ENCODE measurements at places on chromosomes 3 and 15.

DNA sequence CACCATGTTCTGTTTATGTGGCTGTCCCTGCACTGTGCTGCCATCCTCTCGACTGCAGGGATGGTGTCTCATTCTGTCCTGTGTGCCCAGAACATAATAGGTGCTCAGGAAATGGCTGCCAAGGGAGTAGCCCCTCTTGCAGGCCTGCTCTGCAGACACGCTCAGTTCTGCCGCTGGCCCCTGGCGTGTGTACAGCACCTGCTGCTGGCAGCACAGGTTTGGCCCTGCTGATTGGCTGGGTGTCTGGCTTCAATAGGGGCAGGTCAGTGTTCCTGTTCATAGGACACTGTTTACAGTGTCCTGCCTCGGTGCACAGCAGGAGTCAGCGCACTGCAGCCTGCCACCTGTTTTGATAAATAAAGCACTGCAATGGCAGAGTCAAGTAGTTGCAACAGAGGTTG is 146.9 kb downstream of the DNAJB8 start:
- DNase-seq, result peak; percentile 25

- DNase-seq, result no peak
Measured at GRCh38 chr15:31217566-31218270, 108.9 kb upstream of the KLF13 start.

- no peak for DNase-seq
Measured at GRCh38 chr3:183629546-183630301, 5.7 kb upstream of the KLHL24 start.

DNA sequence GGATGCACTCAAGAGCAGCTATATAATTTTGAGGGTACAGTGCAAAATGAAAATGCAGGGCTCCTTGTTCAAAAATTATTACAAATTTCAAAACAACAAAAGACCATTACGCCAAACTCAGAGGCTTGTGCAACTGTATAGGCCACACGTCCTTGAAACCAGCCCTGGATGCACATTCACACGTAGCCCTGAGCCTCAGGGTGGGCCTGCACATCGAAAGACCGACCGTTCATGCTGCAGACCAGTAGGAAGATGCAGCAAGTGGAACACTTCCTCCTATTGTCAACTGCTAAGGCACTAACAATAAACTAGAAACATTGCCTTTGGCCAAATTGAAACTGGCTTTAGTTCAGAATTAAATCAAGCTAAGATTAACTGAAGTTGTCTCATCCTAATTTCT is 174.7 kb downstream of the SHOX2 start:
- no peak for DNase-seq

DNA sequence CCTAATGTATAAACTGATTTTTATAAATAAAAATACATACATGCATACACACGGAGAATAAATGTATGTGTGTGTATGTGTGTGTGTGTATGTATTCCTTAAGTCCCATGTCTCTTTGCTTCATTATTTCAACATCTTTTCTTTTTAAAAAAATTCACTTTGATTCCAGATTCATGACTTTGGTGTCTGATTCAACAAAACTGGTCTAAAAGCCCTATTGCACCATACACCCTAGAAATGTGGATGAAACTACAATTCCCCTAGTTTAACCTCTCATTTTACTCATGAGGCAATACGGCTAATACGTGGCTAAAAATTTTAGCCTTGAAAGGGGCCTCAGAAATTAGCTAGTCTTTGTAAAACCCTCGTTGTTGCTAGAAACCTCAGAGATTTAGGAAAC is 228.1 kb downstream of the ADAMTS9 start:
- DNase-seq, result no peak

GRCh38 chr3:42719002-42719401 is 16.4 kb upstream of the HHATL start:
- DNase-seq, result no peak

DNA sequence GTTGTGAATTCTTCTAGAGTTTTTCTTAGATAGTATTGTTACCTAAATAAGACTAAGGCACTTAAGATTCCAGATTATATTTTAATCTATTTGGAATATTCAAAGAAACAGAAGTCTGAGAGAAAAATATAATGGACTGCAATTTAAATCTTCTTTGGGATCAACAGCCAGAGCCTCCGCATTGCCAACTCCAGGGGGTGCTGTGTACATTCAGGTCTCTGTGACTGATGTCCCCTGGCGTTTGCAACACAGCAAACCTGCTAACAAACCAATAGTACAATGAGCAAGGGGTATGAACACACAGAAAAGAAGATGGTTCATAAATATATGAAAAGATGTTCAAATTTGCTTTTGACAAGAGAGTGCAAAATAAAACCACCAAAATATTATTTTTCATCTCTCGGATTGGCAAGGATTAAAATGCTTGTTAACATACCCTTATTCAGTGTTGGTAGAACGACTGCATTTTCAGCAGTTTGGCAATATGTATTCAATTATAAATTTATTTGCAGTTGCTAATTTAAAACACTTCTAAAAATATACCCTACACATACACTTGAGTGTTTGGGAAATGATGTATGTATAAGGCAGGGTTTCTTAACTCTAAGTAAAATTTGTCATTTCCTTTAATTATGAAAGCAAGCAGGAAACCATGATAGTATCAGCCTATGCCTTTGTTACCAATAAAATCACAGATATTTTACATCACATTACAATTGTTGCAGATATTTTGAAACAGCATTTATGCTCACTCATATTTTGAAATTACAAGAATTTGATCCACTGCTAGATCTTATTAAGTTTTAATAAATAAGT is 16.1 kb upstream of the TM4SF1 start:
- peak; percentile 83 for DNase-seq

DNA sequence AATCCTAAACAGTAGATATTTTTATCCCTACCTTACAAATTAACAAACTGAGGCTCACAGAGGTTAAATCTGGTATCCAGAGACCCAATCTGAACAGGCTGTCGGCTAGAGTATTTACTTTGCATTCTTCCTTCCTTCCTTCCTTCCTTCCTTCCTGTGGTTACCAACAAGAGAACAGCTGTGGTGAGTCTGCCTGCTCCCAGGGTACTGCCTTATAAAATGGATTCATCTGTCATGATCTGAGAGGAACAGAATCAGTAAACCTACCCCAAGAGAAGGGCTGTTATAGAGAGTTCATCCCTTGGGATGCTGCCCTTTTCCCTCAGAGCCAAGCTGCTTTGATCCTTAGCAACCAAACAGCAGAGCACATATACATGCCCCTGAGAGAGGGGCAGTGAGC is 3.6 kb downstream of the GADL1 start:
- DNase-seq, result no peak

DNA sequence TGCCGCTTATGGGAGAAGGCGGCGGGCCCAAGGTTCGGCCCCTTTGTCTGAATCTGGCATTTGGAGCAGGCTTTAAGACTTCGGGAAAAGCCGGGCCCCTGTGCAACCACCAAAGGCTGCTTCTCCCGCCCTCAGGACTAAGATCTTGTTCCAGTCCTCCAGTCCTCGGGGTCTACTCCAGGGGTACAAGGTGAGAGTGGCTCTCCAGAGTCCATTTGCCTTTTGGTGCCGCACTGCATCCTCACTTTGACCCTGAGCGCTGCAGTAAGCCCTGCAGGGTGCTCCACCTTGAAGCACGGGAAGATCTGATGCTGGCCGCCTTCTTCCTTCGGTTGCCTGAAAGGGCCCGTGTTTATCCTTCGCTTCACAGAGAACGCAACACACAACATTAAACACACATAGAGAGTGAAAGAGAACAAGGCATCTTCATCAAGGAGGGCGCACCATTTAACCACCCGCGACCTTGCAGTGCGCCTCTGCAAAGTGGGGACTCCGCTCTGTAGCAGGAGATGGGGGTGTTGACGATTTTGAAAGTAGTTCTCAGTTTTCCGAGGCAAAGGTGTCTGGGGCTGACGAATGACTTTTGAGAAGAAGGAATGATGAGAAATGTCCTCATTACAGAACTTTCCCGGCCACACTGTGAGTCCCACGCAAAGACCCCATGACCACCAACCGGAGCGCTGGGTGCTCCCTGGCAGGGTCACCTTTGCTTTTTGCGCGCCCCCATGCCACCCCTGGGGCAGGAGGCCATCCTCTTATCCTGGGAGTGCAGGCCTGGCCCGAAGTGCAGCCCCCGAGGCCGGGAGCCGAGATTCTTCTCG is 1.0 kb downstream of the PIGZ start:
- DNase-seq, result no peak

DNA sequence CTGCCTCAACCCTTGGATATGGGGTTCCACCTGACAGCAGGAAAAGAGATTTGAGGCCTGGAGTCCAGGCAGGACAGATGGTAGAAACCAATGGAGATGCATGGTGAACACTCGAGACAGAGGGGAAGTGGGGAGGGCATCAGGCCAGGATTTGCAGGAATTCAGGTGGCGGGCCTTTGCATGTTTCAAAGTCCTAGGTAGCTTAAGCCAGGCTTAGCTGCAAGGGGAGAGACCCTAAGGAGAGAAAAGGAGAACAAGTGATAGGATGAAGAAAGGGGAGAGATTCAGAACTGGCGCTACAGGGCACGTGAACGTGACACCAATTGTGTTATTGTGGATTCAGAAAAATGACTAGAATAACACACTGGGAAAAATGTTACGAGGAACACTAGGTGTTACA is 182.6 kb downstream of the PDZRN3 start:
- no peak for DNase-seq

- DNase-seq, result no peak
Measured at GRCh38 chr15:74293021-74293810, 57.1 kb downstream of the CCDC33 start.

DNA sequence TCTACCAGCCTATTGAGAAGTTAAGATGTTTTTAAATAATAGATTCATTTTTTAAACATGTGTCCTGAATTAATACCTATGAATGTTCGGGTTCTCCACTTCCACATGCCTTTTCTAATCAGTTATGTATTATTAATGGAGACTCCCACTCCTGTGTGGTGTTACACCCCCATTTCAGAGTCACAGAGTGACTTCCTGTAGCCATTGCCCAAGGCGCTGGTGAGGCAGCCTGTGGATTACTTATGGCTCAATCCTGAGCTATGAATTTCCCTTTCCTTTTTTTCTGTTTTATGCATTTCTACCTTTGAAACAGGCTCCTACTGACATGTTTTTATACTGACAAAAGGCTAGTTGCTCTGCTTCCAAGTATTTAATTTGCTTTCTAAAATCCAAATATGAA is 162.3 kb downstream of the GABRG3 start:
- DNase-seq, result no peak

DNA sequence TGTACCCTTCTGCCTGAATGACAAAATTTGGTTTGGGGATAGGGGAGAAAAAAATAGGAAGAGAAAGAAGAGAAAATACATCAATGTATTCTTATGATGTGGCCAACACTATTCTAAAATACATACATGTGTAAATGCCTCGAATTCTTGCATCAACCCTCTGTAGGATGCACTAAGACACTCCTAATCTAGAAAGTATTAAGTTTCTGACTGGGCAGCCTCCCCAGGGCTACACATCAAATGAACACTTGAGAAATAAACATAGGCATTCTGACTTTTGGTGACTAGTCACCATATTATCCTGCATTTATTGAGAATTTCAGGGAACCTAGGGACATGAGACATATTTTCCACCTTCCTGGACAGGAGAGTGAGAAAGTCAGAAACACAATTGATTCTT is 109.2 kb downstream of the CPNE4 start:
- no peak for DNase-seq

DNA sequence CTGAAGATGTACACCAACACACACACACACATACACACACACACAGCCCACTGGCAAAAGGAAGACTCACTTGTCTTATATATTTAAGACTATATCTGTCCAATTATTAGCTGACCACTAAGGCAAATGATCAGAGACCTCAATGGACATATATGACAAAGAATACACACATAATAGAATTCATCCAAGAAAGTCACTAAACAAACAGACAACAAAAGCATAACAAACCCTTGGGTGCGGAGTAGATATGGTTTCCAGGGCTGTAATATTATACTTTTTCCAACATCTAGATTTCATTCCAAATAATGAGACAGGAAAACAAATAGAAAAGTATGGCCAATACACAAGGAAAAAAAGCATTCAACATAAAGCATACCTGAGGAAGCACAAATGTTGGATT is 72.3 kb upstream of the PRICKLE2 start:
- no peak for DNase-seq

- no peak for DNase-seq
Measured at GRCh38 chr3:183540501-183541234, 14.8 kb downstream of the KLHL6 start.

GRCh38 chr3:188951734-188952133 is 220.0 kb upstream of the TPRG1 start:
- no peak for DNase-seq

GRCh38 chr3:64681827-64682226 is 6.0 kb downstream of the ADAMTS9 start:
- no peak for DNase-seq

DNA sequence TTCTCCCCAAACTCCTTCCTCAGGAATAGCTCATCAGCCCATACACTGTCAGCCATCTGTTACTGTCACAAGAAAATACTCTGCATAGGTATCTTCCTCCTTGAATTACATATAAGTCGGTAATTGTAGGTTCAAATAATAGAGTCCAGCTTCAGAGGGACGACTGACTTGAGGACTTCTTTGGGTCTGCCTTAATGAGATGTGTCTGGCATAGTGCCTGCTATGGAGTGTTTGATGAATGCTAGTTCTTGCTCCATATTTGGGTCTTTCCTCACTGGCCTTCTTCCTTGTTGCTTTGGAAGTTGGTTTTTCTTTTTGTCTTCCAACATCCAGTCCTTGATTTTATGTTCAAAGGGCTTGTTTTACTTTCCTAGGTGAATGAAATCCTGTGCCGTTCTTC is 66.4 kb upstream of the ACKR4 start:
- no peak for DNase-seq

GRCh38 chr3:130640027-130640426 is 106.6 kb downstream of the PIK3R4 start:
- DNase-seq, result no peak

- DNase-seq, result no peak
Measured at GRCh38 chr3:47421741-47422649, 41.2 kb downstream of the PTPN23 start.

DNA sequence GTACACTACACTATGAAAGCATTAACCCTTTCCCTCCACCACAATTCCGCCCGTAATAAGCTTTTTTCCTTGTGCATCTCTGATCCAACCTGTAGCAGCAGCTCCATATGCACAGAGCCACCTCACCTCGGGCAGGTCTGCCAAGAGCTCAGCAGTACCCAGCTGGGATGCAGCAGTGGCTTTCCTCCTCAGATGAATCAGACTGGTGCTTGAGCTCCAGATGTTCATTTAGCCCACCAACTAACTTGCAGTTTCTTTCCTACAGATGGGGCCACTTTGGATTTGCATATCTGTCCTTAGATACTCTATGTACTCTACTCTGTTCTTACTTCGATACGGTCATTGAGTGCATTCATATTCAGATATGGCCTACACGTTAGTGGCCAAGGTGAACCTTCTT is 14.8 kb upstream of the FSIP1 start:
- no peak for DNase-seq

Data from NCI-H2081 (cell line).